ENCODE measurements at places on chromosomes 5 and 9.
A peak's percentile ranks its signal among the peaks of the same experiment; 100 is the strongest.

DNA sequence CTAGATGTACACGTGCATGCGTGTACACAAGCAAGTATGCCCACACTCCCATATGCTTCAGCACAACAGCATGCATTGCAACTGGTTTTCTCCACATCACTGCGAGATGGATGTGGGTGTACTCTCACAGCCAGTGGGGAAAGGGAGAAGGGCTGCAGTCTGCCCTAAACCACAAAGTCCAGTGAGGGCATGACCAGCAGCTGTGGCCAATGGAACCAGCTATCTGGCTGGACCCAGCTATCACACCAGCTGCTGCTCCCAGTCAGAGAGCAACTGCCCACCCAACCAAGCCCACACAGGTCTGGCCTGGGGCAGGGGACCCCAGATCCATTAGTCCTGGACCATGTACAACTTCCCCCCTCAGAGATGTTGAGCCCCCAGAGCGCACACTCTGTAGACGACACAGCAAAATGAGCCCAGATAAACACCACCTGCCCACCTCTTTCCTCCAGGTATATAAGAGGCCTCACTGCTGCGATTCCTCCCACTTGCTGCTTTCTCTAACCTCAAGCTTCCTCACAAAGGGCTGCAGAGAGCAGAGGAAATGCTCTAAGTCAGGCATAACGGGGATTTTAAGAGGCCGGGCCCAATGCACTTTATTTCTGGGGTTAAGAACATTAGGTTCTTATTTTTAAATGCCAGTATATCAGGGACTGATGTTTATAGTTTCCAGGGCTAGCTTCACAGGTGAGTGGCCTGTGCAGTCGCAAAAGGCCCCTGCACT is 39.0 kb downstream of the SHB start:
- no peak for DNase-seq

DNA sequence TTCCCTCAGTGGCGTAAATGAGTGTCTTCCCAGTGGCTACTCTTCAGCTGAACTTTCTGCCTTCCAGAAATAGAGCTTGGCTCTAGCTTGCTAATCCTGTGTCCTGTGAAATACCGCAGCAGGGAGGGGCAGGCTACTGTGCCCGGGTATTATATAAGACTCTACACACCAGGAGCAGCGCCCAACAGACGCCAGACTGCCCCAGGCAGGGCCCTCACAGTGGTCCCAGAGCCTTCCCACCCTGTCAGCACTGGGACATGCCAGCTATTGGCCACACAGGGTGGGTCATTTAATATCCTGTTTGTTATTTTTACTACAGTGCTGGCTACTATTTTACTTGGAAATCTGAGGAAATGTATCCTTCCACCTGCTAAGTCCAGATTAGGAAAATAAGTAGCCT is 121.0 kb downstream of the FEM1C start:
- DNase-seq, result peak; percentile 60

- DNase-seq, result no peak
These were observed 198.8 kb downstream of the NR3C1 start for GRCh38 chr5:143204474-143205246.

DNA sequence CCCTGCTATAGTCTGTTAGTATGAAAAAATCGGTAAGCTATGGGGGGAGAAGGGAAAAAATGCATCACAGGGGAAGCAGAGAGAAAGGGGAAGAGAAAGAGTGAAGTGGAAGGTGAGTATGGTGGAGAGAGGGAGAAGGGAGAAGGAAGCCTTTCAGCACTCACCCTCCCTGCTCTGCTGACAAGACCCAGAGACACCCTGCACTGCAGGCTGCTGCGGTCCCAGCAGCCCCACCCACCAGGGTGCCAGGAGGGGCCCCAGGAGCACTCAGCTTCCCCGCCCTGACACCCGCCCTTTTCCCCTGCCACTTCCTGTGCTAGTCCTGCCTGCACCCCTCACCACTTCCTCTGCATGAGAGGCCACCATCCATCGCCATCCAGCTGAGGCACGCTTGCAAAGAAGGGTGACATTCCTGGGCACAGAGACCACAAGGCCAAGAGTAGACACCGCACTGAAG is 12.7 kb downstream of the STK10 start:
- DNase-seq, result no peak
